NCI-H2081 (cell line): ENCODE measurements at places on chromosomes 1 and 21.
A peak's percentile ranks its signal among the peaks of the same experiment; 100 is the strongest.

- DNase-seq = no peak
Measured at GRCh38 chr1:42450061-42450460, 5.8 kb downstream of the ZMYND12 start.

DNA sequence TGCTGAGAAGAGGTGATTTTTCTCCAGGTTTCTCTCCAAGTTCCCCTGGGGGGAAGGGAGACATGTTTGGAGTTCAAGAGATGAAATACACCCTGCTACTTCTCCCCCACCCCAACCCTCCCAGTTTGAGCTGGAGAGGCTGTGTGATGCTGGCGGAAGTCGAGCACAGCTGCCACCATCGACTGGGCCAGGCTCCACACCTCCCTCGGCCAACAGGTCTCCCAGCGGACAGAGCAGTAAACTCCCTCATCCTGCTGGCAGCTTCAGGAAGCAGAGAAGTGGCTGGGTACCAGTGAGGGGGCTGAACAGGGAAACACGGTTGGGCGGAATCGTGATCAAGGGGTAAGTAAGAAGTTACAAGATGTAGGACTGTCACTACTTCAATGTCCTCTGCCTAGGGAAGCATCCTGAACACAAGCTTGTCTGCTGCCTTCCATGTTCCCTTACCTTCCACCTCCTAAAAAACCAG, 6.6 kb upstream of the NHLH1 start:
- DNase-seq = no peak

DNA sequence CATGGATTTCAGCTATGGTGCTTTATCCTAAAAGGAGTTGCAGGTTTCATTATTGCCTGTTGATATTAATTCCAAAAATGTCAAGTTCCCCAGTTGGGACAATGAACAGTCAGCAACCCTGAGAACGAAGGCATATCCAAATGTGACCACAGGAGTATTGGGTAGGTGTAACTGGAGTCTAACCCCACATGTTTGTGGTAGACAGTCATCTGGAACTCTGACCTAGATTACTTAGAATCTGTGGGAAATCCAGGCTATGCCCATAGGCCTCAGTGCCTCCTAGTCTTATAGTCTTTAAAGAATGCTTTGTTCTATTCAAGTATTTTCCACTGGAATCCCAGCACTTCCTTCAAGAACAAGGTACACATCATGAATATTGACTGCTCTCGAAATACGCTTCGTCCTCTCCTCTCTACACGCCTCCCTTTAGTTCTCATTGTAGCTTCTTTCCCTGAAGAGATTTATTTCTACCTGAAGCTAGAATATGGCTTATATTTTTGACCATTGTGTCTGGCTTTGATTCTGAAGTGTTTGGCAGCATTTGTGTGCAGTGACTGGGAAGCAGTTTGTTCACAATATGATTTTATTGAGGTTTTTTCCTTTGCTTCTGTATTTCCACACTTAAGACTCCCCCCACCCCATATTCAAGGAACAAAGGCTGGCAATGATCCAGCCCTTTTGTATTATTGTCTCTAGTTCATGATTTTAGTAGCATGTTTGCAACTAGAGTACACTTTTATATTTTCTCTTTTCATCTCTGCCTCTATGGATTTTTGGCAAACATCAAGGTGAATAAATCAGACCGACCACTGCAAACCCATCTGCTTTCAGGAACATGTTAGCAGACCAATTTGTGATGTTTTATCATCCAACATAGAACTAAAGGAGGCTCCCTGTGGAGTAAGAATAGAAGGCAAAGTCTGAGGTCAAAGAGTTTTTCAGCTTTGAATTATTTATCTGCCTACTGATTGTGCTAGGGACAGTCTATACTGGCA, 178.6 kb downstream of the GPR52 start:
- DNase-seq = peak; percentile 33

GRCh38 chr1:19758227-19758830, 41.4 kb downstream of the TMCO4 start:
- DNase-seq = no peak

DNA sequence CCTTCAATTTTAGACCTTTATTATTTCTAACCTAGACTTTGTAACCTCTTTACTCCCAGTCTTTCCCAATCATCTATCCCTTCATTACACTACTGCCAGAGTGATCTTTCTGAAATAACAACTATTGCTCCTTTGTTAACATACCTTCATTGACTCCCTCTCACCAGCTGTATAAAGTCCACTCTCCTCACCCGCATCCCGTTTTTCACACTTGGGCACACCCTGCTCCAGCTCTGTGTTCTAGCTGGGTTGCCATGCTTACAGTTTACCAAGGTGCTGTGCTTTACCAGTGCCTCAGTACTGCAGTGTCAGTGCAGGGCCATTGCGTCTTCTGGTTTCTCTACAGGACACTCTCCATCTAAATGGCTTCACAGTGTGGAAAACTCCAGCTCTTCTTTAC, 148.2 kb downstream of the NFIA start:
- no peak for DNase-seq

DNA sequence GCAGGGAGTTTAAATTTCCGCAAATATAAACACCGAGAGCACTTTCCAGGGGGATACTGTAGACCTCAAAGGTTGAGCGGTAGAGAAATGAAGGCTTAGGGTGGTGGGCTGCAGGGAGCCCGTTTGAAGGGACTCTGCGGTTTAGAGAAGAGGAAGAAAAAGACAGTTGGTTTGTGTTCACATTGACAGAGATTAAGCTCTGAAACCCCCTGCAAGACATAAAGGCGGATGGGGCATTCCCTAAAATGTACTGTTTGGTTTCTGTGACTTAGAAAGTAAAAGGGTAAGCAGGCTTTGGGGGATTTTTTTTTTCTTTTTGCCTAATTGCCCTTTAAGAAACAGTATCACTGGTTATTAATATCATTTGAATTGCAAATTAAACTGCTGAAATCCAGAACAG, 1.3 kb downstream of the KAZN start:
- no peak for DNase-seq

GRCh38 chr1:37308031-37308960, 166.1 kb upstream of the ZC3H12A start:
- DNase-seq = no peak

DNA sequence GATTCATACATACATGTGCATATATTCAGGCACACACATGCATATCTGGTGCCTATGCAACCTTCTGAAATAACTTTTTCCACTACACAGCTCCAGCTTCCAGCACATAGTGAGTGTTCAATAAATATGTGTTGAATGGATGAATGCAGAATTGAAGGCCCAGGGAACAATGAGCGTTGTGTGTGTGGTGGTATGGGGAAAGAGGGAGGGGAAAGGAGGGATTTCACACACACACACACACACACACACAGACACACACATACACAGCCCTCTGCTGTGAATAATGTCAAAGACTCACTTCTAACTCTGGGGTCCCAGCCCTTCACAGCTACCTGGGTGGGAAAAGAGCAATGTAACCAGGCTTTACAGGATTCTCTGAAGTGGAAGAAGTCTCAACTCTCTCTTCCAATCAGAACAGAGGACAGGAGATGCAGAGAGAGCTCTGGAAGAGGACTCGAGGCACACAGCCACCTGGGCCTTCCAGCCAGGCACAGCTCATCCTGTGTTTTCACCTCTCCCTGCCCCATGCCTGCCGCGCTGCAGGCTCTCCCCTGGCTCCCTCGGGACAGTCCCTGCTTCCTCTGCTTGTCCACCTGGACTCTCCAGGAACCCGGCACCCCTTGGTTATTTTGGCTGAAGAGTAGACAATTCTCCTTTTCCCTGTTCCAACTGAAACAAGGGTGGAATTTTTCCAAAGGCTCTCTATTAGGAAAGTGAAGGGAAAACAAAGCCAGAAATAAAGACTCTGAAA, 5.4 kb upstream of the IGSF8 start:
- no peak for DNase-seq
